ENCODE measurements at places on chromosomes 4 and X.

DNA sequence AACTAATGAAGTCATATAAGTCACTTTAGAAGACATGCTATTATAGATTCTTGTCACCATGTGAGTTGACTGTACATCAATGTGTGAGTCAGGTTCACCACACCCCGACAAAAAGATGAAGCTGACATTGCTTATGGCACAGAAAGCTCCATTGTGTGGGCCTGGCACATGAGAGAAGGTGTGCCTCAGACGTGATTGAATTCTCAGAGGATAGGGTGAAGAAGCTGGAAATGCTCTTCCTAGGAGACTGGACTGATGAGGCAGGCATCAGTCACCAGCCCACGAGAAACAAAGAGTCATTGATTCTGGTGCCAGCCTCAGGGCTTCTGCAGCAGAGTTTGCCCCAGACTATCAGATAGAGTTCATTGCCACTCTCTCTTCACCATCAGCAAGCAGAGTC lies 35.9 kb upstream of the LRAT start:
- no peak for DNase-seq

- no peak for DNase-seq
These were observed 61.2 kb downstream of the PASD1 start for GRCh38 chrX:151624677-151625076.

GRCh38 chrX:150035531-150035930 lies 97.2 kb upstream of the EOLA2 start:
- DNase-seq: no peak

- DNase-seq: no peak
These were observed 1742.8 kb downstream of the PCDH7 start for GRCh38 chr4:32462944-32463343.

DNA sequence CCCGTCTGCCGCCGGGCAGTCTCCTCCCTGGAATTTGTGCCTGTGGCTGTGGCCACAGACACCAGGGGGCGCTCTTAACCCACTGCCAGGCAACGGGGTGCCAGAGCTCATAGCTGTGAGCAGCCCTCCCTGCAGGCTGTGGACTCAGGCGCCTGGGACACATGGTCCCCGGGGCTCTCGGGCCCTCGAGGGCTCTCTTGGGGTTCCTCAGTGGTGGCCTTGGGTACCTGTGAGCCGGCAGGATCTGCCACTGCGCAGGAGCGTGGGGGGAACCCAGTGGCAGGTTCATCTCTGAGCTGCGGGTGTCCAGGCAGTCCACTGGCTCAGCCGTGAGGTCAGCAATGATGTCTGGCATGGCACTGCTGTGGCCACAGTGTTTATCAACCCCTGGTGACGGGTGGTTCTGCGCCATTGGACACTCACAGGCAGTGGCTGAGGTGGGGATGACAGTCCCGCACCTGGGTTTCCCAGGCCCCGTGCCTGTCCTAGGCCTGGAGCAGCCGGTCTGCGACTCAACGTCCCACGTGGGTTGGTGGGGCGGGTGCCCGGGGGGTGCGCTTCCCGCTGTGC lies 37.2 kb downstream of the PCGF3 start:
- peak; percentile 79 for DNase-seq

DNA sequence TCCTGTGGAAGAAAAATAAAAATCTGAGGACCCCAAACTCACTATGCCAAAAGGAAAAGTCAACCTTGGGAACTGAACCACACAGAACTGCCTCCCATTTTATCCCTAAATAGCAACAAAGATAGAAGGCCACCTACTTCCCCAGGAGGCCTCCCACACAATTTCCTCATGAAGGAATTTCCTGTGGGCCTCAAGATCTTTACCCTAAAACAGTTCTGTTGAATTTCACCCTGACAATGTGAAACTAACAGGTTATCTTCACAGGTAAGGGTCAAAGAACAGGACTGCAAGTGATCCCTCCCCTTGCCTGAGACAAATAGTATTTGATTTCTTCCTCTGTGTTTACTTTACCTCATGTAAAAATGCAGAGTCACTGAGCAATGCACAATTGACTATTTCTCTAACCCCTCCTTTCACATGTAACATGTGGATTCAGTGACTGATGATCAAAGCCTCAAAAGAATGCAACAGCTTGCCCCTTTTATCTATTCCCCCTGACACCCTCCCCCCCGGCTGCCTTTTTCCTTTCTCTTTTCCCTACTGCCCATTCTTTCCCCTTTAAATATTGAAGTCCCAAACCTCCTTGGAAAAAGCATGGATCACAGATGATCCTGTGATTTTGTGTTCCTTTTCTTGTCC lies 33.3 kb downstream of the MEPE start:
- peak; percentile 64 for DNase-seq

GRCh38 chrX:46572340-46572936 lies 1.1 kb upstream of the CHST7 start:
- no peak for DNase-seq

DNA sequence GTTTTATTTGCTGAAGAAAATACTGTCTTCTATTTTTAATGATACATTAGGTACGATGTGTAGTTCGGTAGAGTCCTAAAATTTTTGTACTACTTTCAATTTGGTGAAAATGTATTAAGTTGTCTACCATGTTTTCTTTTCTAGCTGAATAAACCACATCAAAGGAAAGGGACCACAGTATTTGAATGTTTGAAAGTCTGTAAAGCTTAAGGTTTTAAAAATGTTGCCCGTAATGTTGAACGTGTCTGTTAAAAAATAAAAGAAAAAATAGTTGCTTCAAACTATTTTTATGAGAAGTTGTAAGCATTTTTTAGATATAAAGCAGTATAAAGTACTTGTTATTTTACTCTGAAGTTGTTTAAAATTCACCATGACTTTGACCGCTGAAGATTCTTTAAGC lies 3.2 kb downstream of the CDKN2AIP start:
- no peak for DNase-seq

GRCh38 chr4:4412641-4413372 lies 25.9 kb downstream of the NSG1 start:
- DNase-seq: no peak

DNA sequence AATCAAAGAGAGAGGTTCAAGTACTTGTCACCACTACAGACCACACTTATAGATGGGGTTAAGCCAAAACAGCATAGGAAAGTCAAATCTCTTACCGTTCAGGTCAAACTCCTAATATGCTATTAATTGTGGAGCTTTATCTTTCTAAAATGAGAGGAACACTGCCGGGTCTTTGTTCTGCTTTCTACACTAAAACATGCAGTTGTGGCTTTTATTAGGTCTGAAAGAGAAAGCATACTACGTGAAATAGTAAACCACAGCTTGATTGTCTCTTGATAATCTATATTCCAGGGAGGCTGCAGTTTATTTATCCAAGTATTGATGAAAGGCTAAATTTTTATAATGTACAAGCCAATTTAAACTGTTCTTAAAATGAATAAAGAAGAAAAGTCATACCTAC lies 12.3 kb upstream of the INPP4B start:
- no peak for DNase-seq

GRCh38 chrX:12984603-12985319 lies 9.9 kb downstream of the TMSB4X start:
- DNase-seq: peak; percentile 76

Measured in astrocyte of the hippocampus (primary cell).